Thoracic aorta endothelial cell (primary cell): ENCODE measurements at places on chromosomes 7 and 10. TPM values are rescaled to one million over a fixed set of nuclear protein-coding genes. Genes with fewer than 3 reads are reported as not detected.

Gene ZNF25
- 8.4 and 8.5 TPM in 2 replicates for total RNA-seq

Gene NCAPG2
- total RNA-seq = 48.1 and 67.6 TPM in 2 replicates

Gene COL13A1
- total RNA-seq = 27.6 and 73.0 TPM in 2 replicates

Gene PLXDC2
- total RNA-seq = 0.93 and 1.5 TPM in 2 replicates

Gene SFRP4
- total RNA-seq = not detected in 2 replicates

Gene HTR5A
- total RNA-seq = not detected in 2 replicates

Gene EIF5AL1
- 0.93 and 1.6 TPM in 2 replicates for total RNA-seq

Gene PTPRZ1
- total RNA-seq = under 0.01 TPM in 1 of 2 replicates, not detected in the other

Gene NPSR1
- not detected in 2 replicates for total RNA-seq

Gene ZNF248
- 5.6 and 6.4 TPM in 2 replicates for total RNA-seq

Gene SPDYE9
- not detected in 2 replicates for total RNA-seq

Gene GIMAP4
- 117 and 242 TPM in 2 replicates for total RNA-seq
